ENCODE measurements at places on chromosomes 5 and 9.

- DNase-seq = no peak
These were observed 5.1 kb downstream of the TGFBI start for GRCh38 chr5:136033848-136034247.

DNA sequence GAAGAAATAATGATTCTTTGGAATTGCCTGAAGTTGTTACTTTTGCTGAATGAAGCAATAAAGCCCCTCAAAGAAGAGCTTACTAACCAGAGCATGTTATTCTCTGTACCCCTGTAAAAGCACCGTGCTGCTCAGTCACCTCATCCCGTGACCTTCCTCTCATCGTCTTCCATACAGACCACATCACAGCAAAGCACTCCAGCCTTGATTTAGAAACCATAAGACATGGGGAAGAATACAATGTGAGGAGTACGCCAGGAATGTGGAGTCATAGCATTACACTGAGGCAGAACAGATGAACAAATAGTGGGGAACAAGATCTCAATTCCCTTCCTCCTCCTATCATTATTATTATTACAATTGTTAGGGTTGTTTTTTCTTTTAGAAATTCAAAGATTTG is 49.1 kb downstream of the ERAP1 start:
- DNase-seq = no peak

DNA sequence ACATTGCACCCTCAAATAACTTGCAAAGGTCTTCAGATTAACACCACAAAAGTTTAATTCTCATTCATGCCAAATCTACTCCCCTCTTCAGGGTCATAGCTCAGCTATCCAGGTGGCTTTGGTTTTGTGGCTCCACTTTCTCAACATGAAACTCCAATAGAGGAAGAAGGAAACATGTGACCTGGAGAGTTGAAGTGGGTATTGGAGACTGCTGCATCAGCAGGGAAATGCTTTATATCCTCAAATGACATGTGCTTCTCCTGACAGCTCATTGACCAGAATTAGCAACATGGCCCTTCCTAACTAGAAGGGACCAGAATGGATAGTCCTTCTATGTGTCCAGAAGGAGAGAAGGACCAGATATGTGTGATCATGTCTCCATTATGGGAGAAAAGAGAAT is 73.6 kb downstream of the TLR4 start:
- DNase-seq = no peak

DNA sequence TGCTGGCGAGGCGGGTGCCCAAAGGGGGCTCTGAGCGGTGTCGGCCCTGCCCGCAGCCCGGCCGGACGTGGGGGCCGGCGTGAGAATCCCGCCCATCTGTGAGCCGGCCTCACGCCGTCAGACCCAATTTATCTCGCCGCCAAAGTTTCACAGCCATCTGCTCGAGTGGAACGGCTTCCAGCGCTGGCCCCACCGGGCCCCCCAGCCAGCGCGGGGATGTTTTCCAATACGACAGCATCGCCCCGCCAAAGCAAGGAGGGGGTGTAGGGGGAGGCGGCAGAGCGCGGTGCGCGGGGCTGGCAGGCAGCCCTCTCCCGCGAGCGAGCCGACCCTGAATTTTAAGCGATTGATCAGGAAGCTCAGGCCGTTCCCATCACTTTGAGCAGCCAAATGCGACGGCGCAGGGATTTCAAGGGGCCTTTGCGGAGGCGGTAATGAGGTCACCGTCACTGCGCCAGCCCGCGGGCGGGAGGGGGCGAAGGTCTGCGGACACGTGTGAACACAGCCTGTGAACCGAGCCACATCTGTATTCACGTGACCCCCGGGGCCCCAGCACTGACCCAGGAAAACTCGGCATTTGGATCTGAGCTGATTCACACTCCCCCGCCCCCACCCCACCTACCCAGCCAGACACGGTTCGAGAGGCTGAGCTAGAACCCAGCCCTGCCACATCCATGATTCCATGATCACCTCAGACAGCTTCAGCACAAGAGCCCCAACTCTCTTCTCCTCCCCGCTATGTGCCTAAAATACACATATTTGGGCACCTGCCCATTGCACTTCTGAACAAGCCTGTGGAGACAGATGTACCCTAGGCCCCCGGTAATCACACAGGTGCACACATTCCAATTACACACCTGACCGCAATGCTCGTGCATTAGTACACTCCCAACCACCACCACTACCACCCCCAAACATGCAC is 47.8 kb upstream of the PSD2 start:
- peak; percentile 46 for DNase-seq
